Fibroblast of skin of left quadriceps (primary cell): ENCODE measurements at places on chromosomes 3 and 15.

- no peak for DNase-seq
Observed at GRCh38 chr3:123072564-123072963, 5.7 kb downstream of the PDIA5 start.

- DNase-seq = no peak
Observed at GRCh38 chr15:52137432-52138357, 25.1 kb upstream of the BCL2L10 start.

- DNase-seq = no peak
Observed at GRCh38 chr3:31220431-31220830, 312.3 kb upstream of the STT3B start.

- no peak for DNase-seq
Observed at GRCh38 chr3:9222956-9223639, 26.3 kb downstream of the SRGAP3 start.

GRCh38 chr3:113495035-113495434, 19.9 kb downstream of the SPICE1 start:
- no peak for DNase-seq

GRCh38 chr3:48473617-48473952, 27.0 kb downstream of the ATRIP start:
- DNase-seq = no peak

DNA sequence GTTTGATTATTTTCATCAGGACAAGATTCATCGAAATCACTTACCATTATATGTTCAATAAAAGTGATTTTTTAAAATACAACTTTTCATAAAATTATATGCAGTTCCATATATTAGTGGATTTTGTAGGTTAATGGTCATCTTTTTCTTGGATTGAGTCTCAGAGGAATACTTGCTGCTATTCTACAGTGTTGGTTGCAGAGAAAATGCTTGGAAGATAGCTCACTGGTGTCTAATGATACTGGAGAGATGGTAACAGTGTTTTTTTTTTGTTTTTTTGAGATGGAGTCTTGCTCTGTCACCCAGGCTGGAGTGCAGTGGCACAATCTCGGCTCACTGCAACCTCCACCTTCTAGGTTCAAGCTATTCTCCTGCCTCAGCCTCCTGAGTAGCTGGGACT, 143.3 kb downstream of the TCF12 start:
- no peak for DNase-seq

DNA sequence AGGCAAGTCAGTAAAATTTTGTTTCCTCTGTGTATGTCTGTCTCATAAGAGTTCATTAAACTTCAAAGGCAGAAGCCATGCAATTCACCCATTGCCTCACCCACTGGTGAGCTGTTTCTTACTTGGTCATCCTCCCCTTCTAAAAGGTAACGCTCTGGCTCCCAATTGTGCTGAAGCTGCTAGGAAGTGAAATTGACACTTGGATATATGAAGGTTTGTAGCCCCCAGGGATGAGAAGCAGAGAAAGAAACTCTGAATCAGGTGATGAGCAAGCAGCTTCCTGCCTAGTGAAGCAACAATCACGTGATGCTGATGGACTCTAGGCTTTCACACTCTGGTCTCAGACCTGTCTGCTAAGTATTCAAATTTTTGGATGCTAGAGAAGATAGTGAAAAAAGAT, 70.7 kb downstream of the CD200R1L start:
- no peak for DNase-seq

GRCh38 chr15:56919609-56920366, 1.3 kb downstream of the TCF12 start:
- DNase-seq = no peak

- no peak for DNase-seq
Observed at GRCh38 chr3:185316740-185317412, 46.1 kb upstream of the MAP3K13 start.

- DNase-seq = no peak
Observed at GRCh38 chr3:108554913-108555571, 34.2 kb downstream of the CIP2A start.

DNA sequence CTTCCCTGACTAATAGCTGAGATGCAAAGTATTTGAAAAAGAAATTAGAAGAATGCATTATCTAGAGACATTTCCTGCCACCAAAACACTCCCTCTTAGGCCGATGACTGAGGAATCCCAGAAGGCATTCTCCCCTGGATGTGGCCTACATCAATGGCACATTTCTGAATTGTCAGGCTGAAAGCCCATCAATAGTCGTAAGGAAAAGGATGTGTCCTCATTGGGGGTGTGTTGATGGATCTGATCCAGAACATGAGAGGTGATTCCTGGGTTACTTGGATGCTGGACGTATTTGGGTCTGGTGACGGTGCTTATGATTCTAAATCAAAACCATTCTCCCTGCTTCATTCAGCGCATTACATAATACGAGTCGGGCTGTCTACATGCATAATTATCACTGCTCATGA, 216.9 kb upstream of the CDIN1 start:
- DNase-seq = peak; percentile 60

DNA sequence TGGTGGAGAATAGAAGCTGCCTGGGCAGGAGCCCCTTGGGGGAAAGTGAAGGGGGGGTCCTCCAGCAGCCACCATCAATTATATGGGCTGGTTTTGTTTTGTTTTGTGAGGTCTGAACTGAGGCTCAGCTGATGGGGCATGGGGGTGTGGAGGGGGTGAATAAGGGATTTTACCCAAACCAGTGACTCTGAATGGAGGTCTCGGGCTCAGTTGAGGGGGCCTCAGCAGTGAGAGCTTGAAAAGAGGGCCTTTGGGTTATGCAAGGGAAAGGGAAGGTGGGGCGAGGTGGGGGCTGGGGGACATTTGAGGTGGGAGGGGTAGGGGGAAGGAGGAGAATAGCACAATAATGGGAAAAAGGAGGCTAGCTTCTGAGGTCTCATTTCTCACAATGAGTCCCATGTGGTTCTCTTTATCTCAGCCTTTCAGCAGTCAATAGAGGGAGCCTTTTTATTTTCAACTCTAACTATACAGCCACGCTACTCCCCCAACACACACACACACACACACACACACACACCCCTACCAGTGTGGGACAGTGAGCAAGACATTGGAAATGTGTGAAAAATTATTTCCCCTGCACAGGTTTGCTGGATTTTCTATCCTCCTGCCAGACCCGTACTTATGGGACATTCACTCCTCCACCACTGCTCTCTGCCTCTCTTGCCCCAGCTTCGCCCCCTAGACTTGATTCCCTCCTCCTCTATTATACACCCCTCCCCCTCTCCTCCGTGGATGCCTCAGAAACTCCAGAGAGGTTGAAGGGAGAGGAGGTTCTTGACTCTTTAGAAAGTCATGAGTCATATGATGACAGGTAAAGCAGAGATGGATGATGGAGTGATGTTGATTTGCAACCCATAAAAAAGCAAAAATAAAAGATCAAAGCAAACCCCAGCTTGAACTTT, 96.0 kb downstream of the GTPBP8 start:
- DNase-seq = peak; percentile 61

DNA sequence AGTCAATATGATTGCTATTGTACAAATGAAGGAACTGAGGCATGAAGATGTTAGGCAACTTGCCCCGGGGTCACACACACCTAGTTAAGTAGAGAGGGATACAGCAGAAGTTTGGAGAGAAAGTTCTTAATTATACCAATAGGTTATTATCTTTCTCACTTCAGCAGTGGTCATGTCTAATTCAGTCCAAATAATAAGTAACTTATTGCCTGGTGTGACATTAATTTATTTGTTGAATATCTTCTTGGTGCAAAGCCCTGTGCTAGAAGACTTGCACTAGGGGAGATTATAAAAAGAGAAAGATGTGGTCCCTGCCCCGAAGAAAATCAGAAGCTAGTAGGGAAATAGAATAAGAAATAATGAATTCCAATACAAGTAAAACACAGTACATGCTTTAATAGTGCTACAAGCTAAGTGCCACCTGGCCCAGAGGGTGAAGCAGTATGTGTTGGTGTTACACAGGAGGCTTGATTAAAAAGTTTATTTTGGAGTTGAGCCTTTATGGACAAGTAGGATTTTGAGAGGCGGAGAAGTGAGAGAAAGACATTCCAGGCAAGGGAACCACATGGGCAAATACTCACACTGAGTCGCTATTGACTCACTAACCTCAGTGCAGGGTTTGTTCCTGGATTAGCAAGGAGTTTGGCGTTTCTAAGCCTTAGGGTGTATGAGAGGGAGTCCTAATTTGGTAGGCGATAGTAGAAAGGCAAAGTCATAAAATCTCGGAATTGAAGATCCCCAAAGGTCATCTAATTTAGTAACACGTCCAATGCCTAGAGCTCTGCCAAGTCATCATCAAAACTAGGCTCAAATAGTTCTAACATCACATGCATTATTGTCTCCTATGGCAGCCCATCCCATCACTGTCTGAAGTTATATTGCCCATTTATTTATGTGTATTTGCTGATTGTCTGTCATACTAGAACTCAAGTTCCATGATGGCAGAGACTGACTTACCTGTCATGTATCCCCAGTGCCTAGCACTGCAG, 19.2 kb upstream of the GSK3B start:
- DNase-seq = peak; percentile 63

DNA sequence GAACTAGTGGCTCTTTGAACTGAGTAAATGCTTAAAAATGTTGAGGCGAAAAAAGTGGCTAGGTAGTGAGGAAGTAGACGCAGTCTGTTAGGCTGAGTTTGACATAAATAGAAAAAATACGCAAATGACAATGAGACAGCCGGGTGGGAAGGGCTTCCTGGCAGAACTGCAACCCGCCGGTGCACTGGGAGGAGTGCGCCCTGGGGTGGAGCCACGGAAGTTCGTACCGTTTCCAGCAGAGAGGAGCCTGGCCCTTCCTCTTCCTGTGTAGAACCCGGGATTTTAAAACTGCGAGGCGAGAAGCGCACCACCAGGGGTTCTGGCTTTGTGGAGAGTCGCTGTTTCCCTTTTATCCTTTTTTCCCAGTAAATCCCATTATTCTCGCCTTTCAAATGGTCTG, 602.6 kb downstream of the PYDC2 start:
- DNase-seq = no peak

GRCh38 chr3:150956376-150956775, 16.2 kb downstream of the CLRN1 start:
- DNase-seq = no peak

DNA sequence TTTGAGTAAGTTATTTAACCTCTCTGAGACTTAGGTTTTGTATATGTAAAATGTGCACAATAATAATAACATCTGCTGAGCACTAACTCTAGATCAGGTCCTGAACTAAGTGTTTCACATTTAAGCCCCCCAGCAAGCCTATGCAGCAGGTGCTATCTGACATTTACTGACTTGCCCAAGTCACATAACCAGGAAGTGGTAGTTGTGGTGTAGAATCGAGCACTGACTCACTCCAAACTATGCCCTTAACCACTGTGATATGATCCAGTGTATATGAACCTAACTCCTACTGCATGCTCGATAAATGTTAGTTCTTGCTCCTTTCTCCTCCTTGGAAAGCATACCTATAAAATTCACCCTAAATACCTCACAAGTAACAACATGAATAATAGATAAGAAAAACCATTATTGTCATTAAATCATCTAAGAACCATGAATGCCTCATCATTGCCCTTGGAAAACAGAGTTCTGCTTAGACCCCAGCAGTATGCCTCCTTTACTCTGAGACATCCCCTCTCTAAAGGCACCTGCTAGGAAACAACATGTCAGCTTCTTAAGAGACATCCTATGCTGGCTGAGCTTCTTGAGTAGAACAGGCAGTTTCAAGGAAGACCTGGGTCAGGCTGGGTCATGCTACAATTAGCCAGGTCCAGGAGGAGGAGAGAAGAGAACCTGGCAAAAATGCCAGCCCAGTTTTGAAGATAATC, 3.0 kb upstream of the SHC4 start:
- no peak for DNase-seq

- DNase-seq = no peak
Observed at GRCh38 chr3:146554151-146554760, 9.8 kb upstream of the PLSCR1 start.

- no peak for DNase-seq
Observed at GRCh38 chr3:115548611-115549010, 74.7 kb upstream of the GAP43 start.

- DNase-seq = peak; percentile 44
Observed at GRCh38 chr3:191246630-191247029, 47.6 kb downstream of the OSTN start.

DNA sequence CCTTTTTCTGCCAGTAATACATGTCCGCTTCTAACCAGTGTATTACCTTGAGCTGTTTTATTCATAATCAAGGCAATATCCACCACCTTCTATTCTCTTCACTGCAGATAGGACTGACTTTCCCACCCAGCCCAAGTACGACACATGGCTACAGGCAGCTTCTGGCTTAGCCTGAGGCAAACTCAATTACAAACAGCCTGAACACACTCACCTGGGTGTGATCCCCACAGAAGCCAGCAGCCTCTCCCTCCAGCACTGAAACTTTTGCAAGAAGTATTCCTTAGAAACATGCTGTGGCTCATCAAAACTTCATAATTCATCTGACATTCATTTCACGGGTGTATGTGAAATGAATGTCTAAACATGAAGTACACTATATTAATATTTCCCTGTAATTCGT, 13.5 kb upstream of the KCNMB3 start:
- no peak for DNase-seq

DNA sequence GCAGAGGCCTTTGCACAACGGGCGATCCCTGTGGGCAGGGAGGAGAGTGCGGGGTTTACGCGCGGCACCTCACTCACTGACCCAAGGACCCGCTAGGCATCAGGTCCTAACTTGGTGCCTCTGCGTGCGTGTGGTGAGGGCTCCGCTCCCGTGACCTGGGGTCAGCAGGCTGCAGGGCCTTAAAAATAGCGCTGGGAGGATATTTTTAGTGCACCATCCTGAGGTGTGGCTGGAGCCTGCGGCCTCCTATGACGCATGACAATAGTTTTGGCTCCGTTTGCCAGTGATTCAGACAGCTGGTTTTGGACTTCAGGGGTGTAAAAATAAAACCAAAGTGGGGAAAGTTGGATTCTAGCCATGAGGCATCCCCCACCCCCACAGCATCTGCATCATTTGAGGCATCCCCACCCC, 139.0 kb downstream of the FAM43A start:
- DNase-seq = peak; percentile 59

DNA sequence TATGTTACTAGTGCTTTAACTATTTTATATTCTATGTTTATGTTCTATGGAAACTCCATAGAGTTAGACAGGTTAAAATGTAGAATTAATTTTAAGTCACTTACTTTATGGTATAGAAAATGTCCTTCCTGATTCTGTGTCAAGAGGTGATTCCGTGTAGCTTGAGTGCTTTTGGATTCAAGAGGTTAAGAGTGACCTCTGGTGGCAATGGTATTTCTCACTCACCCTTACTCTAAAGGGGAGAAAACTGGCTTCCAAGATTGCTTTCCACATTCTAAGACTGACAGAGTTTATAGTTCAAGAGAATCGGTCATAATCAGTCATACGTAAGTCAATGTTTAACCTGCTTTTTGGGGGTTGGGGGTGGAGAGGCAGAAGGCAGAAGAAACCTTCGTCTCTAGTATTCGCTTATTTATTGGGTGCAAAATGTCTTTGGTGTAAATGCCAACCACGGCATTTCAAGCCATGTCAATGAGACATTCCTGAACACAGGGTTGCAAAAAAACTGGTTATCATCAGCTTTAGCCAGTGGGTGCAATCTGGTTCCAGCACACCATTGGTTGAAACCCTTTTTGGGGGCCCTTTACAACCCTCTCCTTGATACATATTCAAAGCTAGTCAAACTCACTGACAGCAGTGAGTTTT, 92.0 kb upstream of the VGLL3 start:
- peak; percentile 53 for DNase-seq

GRCh38 chr15:27722102-27722501, 377.0 kb downstream of the OCA2 start:
- DNase-seq = no peak

- DNase-seq = no peak
Observed at GRCh38 chr3:77169823-77170222, 129.9 kb downstream of the ROBO2 start.
